ENCODE measurements at places on chromosomes 6 and 20.

- no peak for DNase-seq
These were observed 11.2 kb downstream of the SPDEF start for GRCh38 chr6:34544776-34545471.

GRCh38 chr20:50381771-50382593 lies 128.2 kb upstream of the PTPN1 start:
- DNase-seq, result no peak

DNA sequence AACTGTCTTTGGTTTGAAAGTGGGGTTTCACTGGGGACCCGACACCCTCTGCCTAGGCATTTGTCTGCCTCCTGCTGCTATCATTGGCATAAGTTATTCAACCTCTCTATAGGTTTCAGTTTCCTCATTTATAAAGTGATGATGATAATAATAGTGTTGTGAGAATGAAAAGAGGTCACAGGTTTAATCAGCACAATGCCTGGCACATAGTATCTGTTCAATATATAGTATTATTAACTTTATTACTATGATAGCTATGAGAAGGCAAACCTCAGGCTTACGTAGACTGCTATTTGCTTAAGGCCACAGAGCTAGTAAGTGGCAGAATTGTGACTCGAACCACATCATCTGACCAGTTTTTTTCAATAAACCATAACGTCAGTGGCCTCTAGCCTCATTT lies 256.8 kb downstream of the CDKAL1 start:
- DNase-seq, result no peak

GRCh38 chr6:134888316-134888715 lies 61.6 kb downstream of the ALDH8A1 start:
- no peak for DNase-seq

GRCh38 chr20:62982124-62983075 lies 24.4 kb downstream of the BHLHE23 start:
- no peak for DNase-seq

DNA sequence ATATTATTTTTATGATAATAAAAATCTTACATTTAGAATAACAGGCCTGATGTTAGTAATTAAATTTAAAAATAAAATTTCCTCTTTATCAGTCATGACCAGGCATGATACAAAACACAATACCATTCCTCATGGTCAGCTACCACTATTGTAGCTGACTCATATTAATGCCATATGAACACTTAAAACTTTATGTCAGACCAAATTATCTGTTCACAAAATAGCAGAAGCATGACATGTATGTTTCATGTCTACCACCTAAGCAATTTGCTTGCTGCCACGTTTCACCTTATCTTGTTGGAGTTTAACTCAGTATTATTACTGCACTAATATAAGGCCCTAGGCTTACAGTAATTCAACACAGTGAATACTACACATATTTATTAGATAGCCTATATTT lies 65.7 kb downstream of the HTR1B start:
- no peak for DNase-seq

DNA sequence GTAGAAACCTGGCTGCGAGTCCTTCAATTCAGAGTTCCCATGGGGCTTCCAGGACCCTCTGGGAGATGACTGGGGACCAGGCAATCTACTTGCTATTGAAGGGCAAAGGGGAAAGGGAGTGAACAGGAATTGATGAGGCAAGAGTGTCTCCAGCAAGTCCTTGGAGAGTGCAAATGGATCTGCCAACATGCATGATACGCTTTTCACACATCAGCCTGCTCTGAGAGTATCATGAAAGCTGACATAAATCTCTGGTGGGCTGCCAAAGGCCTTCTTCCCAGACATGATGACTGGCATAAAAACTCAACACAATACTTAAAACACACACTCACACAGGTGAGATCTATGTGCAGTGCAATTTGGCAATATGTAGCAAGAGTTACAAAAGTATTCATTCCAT lies 759.1 kb downstream of the PTPRT start:
- DNase-seq, result no peak

GRCh38 chr20:17456279-17456678 lies 74.9 kb downstream of the BFSP1 start:
- no peak for DNase-seq

- DNase-seq, result no peak
These were observed 869 bp downstream of the COL21A1 start for GRCh38 chr6:56246541-56246880.

- DNase-seq, result no peak
These were observed 149.3 kb downstream of the ADAT2 start for GRCh38 chr6:143301188-143301587.

- DNase-seq, result no peak
These were observed 13.6 kb downstream of the HEBP2 start for GRCh38 chr6:138417493-138418117.

DNA sequence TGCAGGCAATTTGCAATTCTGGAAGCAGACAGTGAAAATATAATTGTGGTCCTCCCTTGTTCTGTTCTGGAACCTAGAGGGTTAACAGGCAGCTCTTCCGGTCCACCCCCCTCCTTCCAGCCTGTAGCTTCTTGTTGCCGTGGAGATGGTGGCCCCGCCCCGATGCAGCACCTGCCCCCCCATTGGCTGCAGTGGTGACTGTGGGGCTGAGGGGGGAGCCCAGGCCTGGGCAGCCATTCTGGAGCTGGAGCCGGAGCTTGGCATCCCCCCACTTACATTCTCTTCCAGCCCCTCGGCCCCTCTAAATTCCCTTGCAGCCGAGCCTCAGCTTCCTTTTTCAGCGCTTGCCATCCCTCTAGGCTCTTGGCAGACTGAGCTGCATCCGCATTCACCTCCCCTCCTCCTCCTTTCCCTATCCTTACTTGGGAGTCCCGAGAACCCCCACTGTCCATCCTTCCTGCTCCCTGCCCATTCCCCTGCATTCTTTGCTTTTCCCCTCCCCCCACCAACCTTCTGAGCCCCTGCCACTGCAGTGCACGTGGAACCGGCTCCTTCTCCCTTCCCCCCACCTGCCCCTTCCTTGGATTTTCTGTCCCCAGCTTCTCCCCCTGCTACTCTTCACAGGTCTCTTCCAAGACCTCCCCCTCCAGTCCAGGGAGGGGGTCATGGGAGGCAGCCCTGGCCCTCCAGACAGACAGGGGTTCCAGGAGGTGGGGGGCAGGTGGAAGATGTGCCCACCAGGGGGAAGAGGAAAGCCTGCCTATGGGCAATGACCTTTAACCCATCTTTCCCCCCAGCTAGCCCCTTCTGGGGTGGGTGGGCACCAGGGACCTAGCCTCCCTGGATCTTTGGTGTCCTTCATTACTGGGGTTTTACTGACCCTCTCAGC lies 11.4 kb downstream of the SYNGAP1 start:
- DNase-seq, result no peak

DNA sequence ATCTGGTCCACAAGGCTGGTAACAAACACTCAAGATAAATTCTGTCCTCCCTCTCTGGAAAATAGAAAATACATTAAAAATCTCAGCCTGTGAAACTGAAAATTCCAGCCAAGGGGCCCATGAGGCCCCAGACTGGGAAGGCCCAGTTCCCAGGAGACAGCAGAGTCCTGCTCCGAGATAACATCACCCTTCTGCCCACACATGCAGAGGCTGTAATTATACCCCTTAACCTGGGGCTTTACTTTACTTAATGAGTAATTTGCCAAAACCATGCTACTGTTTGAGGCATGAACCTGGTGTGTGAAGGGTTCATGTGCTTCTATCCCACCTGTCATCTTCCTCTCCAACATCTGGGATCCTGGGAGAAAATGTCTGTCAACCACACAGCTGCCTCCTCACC lies 398.9 kb upstream of the SULF2 start:
- no peak for DNase-seq

DNA sequence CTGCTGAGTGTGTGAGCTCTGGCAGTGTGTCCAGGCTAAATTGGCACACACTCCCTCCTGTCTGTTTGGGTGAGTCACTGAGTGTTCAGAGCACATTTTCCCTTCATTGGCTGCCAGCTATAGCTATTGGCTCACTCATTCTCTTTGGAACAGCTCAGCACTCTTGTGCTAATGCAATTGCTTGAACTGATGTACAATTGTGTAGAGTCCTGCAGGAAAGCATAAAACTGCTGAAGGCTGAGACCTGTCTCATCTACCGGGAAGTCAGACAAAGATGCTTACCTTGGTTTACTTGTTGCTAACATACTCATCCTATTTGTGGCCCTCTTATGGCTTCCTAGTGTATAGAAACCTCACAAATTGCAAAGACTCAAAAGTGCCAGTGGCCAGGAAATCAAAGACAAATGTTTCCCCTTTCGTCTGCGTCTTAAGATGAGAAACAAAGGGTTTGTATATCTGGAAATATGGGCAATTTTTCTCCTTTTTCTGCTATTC lies 351.0 kb downstream of the BCKDHB start:
- DNase-seq, result no peak
